ENCODE measurements at places on chromosomes 1 and 21. TPM values are rescaled to one million over a fixed set of nuclear protein-coding genes. Genes with fewer than 3 reads are reported as not detected.

PRR9 gene
- not detected for polyA plus RNA-seq

PRMT6 gene
- 14.5 TPM for polyA plus RNA-seq

SH2D2A gene
- polyA plus RNA-seq = 0.39 TPM

GRCh38 chr1:192477630-192478029 lies 97.9 kb upstream of the RGS1 start:
- DNase-seq = no peak

DNA sequence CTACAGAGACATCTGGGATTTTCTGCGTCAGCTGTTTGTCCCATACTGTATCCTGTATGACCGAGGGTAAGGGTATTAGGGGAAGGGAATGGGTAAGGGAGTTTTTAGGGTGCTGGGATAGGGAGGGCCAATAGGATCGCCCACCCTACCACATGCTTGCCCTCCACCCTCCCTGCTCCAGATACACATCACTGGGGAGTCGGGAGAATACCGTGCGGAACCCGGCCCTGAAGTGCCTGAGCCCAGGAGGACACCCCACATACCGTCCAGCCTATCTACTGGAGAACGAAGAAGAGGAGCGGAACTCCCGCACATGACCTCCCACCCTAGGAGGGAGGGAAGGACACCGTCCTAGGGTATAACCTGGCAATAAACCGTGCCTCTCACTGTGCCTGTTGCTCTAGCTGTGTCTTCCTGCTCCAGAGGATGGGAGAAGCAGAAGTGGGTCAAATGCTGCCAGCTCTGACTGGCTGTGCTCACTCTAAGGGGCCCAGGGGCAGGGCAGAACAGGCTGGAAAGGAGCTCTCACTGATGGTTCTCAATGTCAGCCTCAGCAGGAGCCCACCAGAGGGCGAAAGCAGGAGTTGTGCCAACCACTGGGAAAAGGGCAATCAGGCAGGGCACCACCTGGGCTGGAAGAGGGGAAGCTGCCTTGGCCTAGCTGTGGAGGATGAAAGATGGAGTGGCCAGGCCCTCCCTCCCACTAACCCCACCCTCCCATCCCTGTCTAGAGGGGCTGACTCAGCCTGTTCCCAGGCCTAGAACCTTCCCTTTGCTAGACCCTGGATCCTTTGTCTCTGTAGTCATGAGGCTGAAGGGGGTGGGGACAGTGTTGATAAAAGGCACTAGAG lies 440 bp upstream of the LENEP start:
- no peak for DNase-seq

DNA sequence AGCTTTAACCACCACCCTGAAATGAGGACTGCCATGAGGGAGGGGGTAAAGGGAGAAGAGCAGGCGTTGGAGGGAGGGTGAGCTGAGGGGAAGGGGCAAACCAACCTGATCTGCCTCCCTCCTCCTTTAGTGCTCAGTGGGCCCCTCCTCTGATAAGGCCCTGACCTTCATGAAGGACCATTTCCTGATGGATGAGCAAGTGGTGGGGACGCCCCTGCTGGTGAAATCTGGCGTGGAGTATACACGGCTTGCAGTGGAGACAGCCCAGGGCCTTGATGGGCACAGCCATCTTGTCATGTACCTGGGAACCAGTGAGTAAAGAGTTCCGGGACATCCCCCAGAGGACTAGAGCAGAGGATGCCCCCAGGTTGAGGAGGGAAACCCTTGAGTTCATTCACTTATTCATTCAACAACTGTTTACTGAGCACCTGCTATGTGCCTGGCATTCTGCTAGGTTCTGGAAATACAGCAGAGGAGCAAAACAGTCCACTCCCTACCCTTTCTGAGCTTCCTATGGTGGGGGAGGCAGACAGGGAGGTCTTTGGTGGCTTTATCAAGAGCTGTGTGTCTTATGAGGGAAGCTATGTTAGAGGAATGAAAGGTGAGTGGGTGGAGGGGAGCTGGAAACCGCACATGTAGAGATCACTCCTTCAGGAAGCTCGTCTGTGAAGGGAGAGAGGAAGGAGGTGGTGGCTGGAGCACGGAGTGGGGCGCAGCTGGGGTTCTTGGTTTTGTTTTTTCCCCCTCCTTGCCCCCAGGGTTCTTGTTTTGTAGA lies 19.5 kb downstream of the SEMA4A start:
- DNase-seq = no peak

UTP25 gene
- 6.1 TPM for polyA plus RNA-seq

- DNase-seq = no peak
Measured at GRCh38 chr1:54971317-54971791, 9.1 kb upstream of the TMEM61 start.

PALMD gene
- polyA plus RNA-seq = 107 TPM

PIGR gene
- not detected for polyA plus RNA-seq

DNA sequence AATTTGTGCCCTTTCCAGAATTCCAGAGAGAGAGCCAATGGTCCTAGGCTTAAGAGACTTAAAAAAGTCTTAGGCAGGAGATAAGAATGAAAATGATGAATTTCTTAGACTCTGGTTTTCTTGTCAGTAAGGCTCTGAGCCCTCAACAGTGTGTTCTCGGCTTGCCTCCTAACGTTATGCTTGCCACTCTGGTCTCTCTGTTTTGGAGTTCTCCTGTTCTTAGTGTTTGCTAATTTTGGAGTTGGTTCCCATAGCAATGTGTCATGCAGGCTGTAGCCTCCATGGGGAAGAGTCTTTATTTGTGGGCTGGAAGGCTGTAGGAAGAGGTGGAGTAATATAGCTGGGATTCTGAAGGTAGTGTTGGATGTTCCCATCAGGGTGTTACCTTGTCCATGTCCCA lies 19.9 kb downstream of the TBX19 start:
- no peak for DNase-seq

EXO1 gene
- 5.0 TPM for polyA plus RNA-seq

RAB3B gene
- 0.15 TPM for polyA plus RNA-seq

GNAT2 gene
- polyA plus RNA-seq = not detected

DNA sequence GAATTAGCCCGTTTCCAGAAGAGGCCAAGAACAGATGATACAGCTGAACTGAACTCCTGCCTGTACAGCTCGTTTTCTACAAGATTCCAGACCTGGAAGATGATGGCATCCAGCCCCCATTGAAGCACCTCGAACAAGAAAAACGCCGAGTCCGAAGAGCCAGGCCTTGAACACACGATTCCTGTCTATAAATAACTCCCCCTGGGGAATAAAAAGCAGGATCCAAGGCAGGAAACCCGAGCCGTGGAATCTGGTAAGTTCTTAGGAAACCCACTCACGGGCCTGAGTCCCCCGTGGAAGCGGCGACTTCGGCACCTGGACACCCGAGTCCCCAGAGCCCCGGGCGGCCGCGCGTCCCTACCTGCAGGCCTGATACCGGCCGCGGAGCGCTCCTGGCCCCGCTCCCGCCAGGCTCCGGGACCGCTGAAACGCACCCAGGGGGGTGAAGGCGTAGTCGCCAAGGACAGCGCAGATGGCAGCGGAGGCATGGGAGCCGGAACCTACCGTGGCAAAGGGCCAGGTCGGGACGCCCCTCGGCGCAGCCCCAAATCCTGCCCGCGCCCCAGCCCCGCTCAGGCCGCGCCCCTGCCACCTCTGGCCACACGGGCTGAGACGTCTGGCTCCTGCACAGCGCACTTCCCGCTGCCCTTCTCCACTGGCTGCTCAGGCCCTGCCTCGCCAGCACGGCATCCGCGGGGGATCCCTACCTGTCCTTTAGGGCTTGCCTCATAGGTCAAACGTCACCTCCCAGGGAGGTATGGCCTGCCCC lies 14.0 kb upstream of the HLCS start:
- no peak for DNase-seq

DNA sequence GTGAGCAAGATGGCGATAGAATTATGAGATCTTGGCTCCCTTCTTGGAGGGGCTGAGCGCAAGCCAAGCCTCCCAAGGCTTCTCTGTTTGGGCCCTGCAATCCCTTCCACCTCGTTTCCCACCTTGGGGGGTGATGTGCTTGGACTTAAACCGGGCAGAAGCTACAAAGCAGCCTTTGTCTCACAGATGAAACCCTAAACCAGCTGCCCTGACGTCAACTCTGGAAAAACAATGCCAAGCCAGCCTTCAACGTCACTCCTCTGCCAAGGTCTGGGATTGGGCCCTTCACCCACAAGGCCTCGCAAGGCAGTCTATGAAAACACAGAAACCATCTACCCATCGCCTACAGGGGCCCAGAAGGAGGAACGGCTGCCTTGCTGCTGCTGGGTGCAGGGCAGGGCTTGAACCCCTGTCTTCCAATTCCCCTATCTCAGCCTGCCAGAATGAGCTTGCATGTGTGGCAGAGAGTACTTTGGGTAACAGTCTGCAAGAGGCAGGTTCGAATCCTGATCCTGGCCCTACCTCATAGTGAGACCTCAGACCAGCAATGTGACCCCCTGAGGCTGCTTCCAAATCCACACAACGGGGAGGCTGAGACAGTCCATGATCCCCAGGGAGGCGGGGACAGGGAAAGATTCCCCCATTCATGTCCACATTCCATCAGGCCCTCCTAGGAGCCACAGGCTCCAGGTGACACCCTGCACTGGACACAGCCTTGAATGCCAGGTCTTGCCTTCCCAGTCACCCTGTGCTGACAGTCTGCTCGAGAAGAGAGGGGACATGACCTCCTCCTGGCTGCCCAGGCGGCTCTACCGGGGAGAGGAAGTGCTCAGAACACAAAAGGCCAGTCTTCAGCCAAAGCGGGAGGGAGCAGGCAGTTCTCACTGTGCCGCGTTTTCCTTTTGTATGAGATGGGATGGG lies 15.0 kb downstream of the IFFO2 start:
- no peak for DNase-seq

- DNase-seq = no peak
Measured at GRCh38 chr21:43312751-43313169, 114.2 kb downstream of the SIK1 start.

DNA sequence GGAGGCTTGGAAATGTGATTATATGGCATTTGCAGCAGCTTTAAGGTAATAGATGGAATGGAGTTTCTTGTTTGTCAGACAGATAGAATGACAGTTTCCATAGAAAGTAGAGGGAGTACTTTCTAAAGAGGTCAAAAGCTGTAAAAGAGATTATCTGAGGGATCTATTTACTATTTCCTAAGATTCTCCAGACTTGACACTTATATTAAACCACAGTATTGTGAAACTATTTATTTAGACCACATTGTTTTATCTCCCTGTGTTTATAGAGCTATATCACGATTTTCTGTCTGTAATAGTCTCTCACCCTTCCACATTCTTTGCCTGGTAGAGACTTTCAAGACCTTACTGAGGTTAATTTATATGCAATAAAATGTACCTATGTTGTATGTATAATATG lies 66.7 kb downstream of the MAN1A2 start:
- DNase-seq = no peak

SPRR2G gene
- not detected for polyA plus RNA-seq

CD101 gene
- 4.3 TPM for polyA plus RNA-seq

GRCh38 chr1:87956072-87956471 lies 627.4 kb downstream of the LMO4 start:
- DNase-seq = no peak

DNA sequence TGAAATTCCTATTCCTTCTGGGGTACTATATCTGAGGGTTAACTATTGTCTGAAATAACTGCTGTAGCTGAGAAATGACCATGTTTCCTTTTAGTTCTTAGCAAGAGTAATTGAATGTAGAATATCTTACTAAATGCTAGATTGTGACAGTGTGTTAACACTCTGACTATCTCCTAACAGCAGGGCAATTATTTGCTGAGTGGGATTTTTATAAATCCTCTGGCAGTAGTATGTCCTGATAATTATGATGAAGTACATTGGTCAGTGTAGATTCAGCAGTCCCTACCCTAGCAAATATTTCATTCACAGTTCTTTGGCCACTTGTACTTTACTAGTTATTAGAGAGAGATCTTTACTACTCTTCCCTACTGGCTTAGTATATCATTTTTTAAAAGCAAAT lies 138.6 kb downstream of the SPATA17 start:
- DNase-seq = no peak

DNA sequence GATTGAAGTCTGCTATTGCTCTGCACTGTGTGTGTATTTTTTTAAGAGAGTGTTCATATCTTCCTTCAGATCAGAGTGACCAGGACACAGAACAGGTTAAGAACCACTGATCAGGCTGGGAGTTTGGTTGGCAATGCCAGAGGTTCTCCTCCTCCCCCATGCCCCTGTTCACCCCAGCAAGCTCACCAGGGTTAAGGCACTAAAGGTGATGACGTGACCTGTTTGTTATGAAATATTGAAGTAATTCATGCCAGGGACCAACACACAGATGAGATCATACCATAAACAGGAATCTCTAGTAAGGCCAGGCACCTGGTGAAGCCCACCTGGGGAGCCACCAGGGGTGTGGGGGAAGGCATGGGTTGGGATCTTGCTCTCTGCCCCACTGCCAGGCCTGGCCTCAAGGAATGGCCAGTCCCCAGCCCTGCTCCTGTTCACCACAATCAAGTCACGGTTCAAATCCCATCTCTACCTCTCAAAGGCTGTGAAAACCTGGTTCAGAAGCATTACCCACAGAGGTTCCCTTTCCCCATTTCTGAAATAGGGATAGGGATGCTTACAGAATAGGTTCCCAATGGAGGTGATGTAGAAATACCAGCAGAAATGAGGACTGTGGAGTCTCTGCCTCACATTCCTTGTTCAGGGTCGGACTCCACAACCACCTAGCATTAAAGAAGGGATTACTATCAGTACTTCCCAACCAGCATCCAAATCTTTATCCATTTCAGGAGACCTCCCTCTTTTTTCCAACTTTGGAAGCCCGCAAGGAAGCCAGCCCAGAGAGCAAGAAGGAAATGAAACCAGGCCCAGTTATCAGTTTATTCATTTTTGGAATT lies 2.4 kb downstream of the ID3 start:
- no peak for DNase-seq

DNA sequence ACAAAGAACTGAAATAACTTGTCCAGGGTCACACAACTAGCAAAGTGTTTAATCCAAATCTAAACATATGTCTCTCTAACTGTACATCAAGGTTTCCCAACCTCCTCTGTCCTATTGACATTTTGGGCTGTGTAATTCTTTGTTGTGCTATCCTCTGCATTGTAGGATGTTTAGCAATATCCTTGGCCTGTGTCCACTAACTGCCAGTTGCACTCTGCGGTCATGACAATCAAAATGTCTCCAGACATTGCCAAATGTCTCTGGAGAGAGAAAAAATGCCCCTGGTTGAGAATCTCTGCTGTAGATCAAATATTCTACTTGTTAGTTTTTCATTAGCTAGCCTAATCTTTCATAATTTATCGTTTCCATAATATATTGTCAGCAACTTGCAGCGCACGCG lies 353.4 kb upstream of the NEGR1 start:
- no peak for DNase-seq

GJA9 gene
- 0.33 TPM for polyA plus RNA-seq

DNA sequence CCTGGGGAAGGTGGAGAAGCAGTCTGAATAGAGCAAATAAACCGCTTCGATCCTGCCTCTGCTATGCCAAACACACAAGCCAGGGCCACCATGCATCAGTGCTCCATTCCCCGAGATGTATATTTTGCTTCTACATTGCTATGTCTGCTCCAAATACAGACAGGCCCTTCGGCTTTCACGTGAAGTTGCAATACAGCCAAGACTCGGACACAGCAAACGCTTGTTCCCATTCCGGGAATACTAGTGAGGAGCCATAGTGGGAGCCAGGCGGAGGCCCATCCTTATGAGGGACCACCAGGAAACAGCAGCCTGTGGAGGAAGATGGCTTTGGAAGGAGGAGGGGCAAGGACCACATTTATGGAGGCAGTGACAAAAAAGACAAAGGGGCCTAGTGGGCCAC lies 22.6 kb downstream of the ERI3 start:
- no peak for DNase-seq
